ENCODE measurements at places on chromosomes 12 and 14.

- no peak for DNase-seq
Measured at GRCh38 chr12:3164454-3165077, 87.4 kb downstream of the TSPAN9 start.

GRCh38 chr12:81187686-81188085, 109.8 kb downstream of the ACSS3 start:
- no peak for DNase-seq

GRCh38 chr14:54564071-54564867, 2.7 kb upstream of the SAMD4A start:
- DNase-seq = no peak

DNA sequence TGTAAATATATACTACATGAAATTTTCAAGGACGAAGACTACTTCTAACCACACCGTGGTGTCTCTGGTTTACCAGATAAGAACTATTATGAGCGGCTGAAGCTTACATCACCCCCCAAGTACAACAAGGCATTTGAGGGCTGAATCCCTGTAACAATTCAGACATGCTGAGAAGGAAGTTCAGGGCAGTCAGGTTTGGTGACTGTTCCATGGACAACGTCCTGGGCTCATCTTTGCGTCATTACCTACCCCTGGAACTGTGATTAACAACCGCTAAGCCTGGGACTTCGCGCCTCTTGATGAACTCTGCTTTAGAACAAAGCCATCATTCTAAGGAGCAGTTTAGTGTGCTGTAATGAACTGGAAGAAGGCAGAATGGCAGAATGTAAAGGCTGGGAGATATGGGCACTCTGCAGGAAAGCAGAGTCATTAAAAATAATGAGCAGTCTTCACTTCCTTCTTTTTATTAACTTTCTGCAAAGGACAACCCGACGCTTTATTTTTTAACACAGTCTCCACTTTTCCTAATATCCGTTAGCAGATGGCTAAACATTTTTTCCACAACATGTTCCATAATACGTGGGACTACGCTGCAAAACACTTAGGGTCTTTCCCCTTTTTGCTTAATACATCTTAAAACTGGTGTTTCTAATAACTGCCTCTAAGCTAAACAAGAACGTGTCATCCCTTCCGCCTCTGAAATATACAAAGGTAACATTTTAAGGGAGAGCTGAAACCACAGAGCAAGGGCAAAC, 263.2 kb downstream of the ADAMTS20 start:
- DNase-seq = no peak

- no peak for DNase-seq
Measured at GRCh38 chr14:68663385-68664076, 129.3 kb downstream of the ZFP36L1 start.

GRCh38 chr12:50074936-50075807, 10.0 kb upstream of the SMARCD1 start:
- peak; percentile 85 for DNase-seq

GRCh38 chr14:70821584-70822529, 12.5 kb upstream of the MAP3K9 start:
- peak; percentile 66 for DNase-seq

DNA sequence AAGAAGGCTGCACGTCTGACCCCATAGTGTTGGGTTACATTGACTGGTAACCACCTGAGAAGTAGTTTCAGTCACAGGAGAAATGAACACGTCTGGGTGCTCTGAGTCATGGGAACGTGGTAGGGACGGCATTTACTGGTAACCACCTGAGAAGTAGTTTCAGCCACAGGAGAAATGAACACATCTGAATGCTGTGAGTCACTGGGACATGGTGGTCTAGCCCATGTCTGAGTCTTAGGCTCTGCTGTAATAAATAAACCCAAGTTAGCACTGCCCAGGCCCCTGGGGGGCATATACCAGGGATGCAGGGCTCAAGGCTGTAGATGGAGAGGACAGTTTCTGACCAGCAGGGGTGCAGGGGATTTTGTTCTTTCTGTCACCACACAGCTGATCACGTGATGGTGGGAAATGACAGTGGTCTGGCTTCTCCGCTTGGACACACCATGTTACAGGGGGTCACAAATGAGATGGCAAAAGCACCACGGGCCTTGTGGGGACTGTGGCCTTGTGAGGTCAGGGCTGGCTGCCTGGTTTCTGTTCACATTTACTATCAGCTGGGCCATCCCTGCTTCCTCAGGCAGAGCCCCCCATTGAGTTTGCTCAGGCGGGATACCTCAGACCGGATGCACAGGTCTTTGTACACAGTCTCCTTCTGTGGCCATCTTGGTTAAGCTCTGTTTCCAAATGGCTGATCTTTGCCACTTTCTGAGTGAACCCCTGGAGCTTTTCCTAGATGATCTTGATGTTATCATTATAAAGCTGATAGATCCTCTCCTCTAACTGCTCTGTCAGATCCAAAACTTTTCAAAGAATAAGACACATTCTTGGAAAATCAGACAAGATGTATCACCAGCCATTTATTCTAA, 9.8 kb upstream of the C12orf42 start:
- DNase-seq = no peak

GRCh38 chr14:95407354-95407753, 87.6 kb upstream of the CLMN start:
- DNase-seq = no peak

DNA sequence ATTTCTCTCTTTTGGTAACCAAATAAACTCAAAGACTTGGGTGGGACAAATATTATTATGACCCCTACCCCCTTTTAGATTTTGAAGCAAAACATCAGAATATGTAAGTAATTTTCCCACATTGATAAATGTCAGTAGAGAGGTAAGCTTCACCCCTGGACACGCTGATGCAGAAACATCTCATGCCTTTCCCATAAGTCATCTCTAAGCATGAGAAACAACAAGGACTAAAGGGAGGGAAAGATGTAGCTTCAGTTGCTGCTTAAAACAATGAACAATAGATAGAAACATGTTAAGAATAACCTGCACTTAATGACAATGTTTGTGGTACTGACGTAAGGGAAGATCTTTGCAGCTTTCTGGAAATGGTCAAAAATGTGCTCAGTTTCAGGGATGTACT, 56.3 kb upstream of the SLC8A3 start:
- DNase-seq = no peak

GRCh38 chr14:53167602-53168328, 14.6 kb upstream of the DDHD1 start:
- DNase-seq = no peak

DNA sequence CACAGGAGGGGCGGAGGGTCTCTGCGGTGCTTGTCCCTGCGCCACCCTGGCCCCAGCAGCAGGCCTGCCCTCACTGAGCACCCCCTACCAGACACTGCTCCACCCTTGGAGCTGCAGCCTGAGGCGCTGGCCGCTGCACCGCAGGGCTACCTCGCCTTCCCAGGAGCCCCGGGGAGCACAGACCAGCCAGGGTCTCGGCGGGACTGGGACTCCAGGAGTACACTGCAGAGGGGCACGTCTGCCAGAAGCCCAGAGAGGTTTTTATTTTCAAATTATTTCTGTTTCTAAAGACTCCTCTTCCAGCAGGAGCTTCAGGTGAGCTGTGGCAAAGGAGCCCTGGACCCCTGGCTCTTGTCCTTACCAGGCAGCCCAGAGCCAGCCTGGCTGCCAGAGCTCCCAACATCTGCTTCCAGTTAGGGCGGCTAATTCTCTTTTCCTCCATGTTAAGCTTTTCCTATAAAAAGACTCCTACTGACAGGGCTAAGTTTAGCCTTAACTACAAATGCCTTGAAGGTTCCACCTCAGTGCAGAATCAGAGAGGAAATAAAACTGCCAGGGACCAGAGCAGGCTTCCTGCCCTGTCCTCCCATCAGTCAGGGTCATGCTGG, 26.4 kb downstream of the DEGS2 start:
- DNase-seq = no peak

DNA sequence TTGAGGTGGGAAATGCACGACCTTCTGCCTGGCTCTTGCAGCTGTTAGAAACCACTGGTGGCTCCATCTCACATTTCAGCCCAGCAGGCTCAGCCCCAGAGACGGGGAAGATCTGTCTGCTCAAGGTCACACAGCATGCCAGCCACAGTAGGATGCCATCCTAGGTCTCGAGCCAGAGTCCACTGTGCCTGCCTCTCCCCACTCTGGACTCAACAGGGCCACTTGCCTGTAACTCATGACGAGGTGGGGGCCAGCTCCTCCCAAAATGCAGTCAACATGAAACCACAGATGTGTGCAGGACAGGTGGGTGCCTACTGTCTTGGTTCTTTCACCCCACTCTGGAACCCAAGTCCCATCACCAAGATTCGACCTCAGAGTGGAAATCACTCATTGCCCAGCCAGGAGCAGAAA, 23.2 kb downstream of the BCL11B start:
- no peak for DNase-seq

GRCh38 chr12:127414636-127415035, 852.3 kb upstream of the TMEM132C start:
- DNase-seq = no peak

DNA sequence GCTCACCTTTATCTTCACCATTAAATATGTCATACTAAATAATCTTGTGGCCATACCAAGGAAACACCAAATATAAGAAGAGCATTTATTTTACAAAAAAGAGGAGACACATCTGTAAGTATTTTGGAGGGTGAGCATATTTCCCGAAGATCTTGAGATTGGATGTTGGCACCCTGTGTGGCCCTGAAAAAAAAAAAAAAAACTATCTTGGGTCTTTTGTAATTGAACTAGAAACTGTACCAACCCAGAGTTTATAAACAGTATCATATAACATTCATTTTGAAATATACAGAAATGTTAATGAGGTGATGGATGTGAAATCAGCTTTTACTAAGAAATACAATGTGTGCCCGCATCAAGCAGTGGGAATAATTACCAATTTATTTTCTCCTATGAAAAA, 104.0 kb upstream of the FRMD6 start:
- no peak for DNase-seq

- DNase-seq = no peak
Measured at GRCh38 chr14:67547224-67547780, 14.2 kb downstream of the PLEKHH1 start.

DNA sequence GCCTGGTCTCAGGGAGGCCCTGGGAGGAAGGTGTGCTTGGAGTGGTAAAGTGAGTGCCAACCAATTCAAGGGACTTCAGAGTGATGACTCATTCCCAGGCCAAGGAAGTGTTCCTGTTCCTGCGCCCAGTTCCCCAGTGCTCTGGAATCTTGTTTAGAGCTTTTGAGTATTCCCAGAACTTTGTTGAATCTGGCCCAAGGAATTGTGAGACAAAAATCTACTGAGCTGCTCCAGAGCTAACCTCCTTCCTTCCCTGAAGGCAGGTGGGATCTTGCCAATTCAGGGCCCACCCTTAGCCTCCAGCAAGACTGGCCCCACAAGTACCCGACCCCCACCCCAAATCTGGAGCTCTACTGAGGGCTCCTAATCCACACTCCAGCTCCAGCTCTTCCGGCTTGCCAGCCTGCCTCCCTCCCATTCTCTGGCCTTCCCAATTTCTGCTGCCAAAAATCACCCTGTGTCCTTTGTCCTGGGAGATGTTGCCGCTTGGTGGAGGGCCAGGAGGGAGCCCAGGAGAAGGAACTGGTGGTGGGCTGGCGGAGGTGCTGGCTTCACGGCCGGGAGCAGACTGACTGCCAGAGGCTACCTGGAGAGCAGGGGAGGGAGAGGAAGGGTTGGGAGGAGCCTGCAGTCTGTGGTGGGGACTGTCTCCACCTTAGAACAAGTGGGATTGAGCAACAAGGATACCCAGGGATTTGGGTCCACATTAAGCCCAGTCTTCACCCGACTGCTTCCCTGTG, 2.0 kb upstream of the ATN1 start:
- no peak for DNase-seq

GRCh38 chr12:9334041-9334692, 126.0 kb upstream of the PZP start:
- no peak for DNase-seq

All from activated T-cell treated with anti-CD3 and anti-CD28 coated beads, Interleukin-2, amount 50 U/mL, for 1 hour (primary cell).